Renal cortical epithelial cell (primary cell): ENCODE measurements at places on chromosomes 11 and 22. TPM values are rescaled to one million over a fixed set of nuclear protein-coding genes. Genes with fewer than 3 reads are reported as not detected.

Gene SHISA8
- not detected in 2 replicates for total RNA-seq

Gene MS4A4A
- total RNA-seq: not detected in 2 replicates

Gene PHOX2A
- total RNA-seq: not detected in 2 replicates

GRCh38 chr11:104476454-104476853 lies 312.5 kb upstream of the PDGFD start:
- no peak for DNase-seq

- DNase-seq: peak; percentile 84
Measured at GRCh38 chr11:31646216-31646615, 136.6 kb downstream of the ELP4 start.

DNA sequence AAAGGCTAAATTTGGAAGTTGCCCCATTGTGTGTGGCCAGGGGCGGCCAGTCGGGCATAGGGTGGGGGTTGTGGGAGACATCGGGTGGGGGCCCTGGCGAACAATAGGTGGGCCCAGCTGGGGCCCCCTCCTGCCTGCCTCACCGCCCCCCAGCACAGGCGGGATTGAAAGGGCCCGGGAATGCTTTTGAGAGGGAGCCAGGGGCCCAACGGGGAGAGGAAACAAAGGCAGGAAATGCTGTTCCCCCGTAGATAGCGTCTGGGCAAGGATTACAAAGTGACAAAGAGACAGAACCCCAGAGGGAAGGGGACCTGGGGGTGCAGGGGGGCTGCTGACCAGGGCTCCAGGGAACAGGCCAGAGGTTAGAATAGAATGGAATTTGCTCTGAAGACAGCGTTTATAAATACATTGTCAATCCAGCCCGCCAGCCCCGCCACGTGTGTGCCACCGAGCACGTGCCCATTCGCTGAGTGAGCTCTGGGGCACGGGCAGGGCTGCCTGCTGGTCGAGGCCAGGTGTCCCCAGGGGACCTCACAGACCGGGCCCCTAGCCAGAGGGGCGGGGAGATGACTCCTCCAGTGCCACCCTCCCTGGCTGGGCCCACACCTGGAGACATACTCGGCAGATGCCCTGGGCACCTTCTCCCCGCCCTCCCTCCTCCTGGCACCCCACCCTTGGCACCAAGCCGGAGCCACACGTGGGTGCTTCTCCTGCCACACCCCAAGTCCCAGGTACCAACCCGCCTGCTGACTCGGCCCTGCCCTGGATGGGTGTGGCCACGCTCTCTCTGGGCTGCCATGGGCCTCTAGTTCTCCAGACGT lies 9.7 kb downstream of the PDGFB start:
- DNase-seq: no peak

DNA sequence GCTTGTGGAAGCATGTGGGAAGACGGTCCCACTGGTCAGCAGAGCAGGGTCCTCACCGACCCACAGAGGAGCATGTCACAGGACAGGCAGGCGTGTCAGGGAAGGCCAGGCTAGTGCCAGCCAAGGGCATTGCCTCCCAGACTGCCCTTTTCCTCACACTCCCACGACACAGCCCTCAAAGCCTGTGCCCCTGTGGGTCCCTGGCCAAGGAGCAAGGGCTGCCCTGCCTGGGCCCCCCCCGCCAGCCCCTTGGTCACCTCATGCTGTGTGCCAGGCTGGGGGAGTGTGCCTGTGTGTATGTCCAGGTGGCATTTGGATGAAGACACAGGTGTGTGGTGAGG lies 74.7 kb downstream of the MED15 start:
- DNase-seq: no peak

GRCh38 chr22:46801331-46801811 lies 38.9 kb downstream of the TBC1D22A start:
- no peak for DNase-seq

DNA sequence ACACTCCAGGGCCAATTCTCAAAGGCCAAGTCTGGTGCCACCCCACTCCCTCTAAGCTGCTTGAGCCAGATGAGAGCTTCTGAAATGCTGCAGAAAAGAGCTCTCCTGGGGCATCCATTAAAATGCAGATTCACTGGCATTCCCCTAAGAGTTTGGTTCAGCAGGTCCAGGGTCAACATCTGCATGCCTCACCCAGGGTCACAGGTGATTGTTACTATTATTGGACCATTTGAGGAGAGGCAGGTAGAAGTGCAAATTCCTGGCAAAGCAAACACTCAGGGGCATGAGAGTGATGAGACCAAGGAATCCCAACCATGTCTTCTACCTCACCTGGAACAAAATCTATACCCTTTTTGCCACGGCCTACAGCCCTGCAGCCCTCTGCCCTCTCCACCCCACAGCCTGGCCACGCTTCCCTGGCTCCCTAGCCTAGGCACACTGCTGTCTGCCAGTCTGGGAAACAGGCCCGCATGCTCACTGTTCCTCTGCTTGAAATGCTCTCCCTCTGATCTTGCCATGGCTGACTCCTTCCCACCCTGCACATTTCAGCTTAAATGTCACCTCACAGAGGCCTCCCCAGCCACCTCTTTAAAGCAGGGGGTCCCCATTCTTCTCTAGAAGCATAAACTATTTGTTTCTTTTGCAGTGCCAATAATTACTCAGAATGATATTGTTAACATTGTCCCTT lies 4.4 kb upstream of the P2RX6 start:
- no peak for DNase-seq

GRCh38 chr11:973237-973636 lies 47.6 kb downstream of the AP2A2 start:
- DNase-seq: no peak

- DNase-seq: no peak
Measured at GRCh38 chr22:46084376-46084775, 66.0 kb upstream of the PPARA start.

DNA sequence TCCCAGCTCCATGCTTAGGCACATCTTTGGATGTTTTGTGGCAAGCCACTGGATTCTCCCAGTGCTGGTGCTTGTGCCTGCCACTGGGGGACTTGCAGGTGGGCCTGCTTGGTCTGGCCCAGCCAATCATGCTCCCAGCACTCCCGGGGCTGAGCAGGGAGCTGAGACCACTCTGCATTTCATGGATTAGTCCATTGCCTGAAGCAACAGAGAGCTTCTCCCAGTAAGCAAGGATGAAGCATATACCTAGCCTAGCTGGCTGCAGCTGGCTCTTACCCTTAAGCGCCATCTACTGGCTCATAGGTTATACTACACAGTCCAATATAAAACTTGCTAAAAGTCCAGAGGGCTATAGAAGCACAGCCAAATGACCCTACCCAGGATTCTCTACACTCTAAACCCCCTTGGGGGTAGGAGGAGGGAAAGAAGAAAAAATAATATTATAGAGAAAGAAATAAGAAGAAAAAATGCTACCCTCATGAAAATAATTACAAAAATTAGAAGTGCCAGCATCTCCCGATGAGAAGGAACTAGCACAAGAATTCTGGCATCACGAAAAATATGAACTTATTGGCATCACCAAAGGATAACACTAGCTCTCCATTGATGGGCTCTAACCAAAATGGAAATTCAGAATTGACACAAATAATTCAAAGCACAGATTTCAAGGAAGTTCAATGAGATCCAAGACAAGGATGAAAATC lies 275.3 kb downstream of the C11orf87 start:
- peak; percentile 45 for DNase-seq
